ENCODE measurements at places on chromosomes 7 and 10.

- DNase-seq = peak; percentile 42
Observed at GRCh38 chr7:128740996-128741395, 1.8 kb downstream of the CALU start.

DNA sequence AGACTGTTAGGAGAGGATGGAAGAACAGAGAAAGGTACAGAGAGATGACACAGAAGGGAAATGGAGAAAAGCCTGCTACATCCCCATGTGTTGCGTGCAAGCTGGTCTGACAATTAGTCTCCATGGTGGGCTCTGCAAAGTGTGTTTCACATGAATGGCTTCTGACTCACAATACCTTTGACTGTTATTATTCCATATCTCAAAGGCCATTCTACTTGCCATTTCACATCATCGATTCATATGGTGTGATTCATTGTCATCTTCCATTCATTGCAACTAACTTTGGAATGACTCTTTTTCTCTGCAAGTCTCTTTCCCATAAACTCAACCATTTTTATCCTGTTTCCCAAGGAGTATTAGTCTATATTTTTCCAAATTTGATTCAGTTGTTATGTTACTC lies 208.9 kb upstream of the INHBA start:
- peak; percentile 41 for DNase-seq

GRCh38 chr7:68840991-68841390 lies 757.3 kb upstream of the AUTS2 start:
- peak; percentile 29 for DNase-seq

- DNase-seq = no peak
Observed at GRCh38 chr7:36301914-36302771, 87.5 kb upstream of the ANLN start.

- DNase-seq = no peak
Observed at GRCh38 chr7:73519867-73520672, 2.0 kb downstream of the BAZ1B start.

DNA sequence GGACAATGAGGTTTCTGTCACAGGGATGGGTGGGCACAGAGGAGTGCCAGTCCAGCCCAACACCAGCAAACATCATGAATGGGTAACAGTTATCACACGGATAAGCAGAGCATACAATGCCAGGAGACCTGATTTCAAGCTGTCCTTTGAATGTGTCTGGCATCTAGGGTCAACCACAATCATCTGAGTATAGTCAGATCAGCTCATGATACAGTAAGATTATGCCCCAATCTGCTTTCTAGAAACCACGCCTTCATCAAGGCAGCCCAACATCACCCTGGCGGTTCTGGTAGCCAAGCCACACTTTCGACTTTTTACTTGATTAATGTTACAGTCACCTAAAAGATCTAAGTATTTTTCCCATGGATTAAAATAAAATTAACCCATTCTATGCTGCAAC lies 10.5 kb downstream of the FAM171A1 start:
- no peak for DNase-seq

All from fibroblast of lung (primary cell).